ENCODE measurements at places on chromosomes 4 and X.
A peak's percentile ranks its signal among the peaks of the same experiment; 100 is the strongest.

- DNase-seq = peak; percentile 2
Measured at GRCh38 chrX:93422693-93423092, 250.7 kb downstream of the NAP1L3 start.

- no peak for DNase-seq
Measured at GRCh38 chrX:8366481-8366880, 98.1 kb upstream of the VCX3B start.

GRCh38 chr4:114780205-114780604 is 181.6 kb downstream of the UGT8 start:
- DNase-seq = peak; percentile 53

- no peak for DNase-seq
Measured at GRCh38 chr4:68288393-68288740, 42.9 kb upstream of the TMPRSS11B start.

DNA sequence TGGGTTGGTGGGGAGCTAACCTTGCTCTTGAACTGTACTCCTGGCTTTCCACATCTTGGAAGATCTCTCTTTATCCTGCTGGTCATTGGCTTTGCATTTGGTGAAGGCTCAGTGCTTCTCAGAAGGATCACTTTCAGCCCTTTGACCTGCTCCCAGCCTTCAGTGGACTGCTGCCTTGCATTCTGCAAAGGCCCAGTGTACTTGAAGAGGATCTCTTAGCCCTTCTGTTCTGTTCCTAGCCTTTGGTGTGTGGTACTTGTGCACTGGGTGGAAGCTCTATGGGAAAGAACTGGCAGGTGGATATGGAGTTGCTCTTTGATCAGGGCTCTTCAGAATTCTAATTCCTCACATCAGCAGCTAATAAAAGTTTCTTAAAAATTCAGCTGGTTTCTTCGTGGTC is 46.5 kb downstream of the FGF2 start:
- no peak for DNase-seq

DNA sequence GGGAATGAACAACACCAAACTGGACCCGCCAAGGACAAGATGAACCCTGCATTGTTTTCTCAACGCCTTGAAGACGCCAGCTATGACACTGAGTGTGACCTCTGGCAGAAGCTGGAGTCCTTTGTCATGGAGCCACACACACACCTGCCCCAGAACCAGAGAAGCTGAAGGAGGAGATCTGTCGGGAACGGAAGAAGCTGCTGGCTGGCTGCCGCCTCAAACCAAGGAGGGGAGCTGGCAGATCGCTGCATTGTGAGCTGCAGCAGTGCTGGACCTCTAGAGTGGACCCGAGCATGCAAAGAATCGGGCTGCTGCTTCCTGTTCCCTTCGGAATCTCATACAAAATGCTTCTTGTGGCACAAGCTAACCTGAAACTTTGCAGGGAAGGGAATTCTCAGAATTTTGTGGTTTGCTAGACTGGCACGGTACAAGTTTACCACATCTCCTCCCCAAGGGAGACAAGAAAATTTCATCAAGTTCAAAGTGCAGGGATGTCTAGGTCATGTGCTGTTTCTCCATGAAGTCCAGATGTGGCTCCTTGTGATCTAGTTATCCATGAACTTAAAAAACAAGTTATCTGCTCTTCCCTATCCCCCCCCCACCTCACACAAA is 23.4 kb upstream of the GLRB start:
- DNase-seq = no peak

DNA sequence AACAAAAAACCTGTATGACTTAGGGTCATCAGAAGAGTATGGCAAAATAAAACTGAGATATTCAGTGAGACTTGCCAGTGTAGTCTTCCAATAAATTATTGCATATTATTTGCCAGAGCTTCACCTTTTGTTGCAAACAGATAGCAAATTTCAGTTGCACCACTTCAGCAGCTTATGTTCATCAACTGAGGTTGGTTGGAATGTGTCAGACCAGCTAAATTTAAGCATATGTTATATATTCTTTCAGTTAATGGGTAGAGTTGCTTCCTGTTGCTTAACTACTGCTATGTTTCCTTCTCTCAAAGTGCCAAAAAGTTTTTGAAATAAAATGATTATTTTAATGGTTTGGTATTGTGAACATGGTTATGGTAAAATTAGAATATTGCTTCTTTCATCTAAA is 61.5 kb downstream of the GALNT7 start:
- no peak for DNase-seq

- DNase-seq = no peak
Measured at GRCh38 chr4:3254302-3255131, 5.6 kb downstream of the MSANTD1 start.

DNA sequence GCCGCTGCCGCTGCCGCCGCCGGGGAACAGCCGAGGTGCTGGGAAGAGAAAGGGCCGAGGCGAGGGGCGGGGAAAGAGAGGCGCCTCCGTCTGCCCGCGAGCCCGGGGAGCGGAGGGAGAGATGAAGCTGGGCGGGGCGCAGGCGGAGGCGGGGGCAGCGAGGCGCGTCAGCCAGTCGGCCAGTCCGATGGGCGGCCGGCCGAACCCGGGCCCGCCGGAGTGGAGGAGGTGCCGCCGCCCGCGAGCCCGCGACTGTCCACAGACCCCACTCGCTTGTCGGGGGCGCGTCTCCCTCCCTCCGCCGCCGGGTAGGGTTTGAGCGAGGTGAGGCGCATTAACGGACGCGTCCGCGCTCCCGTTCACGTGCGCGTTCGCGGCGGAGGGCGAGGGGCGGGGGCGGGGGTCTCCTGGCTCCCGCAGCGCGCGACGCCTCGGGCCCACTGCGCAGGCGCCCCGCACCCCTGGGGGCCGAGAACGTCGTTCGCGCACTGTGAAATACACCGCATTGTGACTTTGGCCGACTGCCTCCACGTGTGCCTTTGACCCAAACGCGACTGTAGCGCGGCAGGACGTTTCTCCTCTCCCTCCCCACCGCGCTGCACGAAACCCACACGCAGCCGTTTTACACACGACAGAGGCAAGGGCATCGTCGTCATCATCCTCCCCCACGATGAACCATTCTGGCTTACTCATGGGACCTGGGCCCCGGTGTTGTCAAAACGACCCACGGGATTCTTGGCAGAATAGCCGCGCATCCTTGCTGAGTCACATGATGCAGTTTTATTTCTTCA is at the start of gene NUDT11:
Gene NUDT11, minus strand, starts transcription at position 92 of the 791 bp plus-strand sequence. CDS start 148 bp downstream, outside the sequence.
- no peak for DNase-seq

GRCh38 chr4:146238107-146238506 is 23.8 kb downstream of the REELD1 start:
- DNase-seq = no peak

DNA sequence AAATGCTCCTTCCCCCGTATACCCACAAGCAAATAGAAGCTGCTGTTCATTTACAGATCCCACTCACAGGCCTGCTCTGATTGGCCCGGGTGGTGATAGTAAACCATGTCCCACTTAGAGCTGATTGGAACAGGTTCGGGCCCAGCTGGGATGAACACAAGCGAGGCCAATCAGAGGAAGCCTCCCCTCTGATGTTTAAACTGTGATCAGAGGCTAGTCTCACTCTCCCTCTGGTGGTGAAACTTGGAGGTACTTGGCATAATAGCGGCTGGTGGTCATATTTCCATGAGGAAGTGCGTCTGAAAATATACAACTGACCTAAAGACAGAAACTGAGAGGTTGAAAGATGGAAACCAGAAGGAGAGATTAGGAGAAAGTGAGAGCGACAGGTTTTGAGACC is 51.5 kb upstream of the TRPC3 start:
- DNase-seq = no peak

DNA sequence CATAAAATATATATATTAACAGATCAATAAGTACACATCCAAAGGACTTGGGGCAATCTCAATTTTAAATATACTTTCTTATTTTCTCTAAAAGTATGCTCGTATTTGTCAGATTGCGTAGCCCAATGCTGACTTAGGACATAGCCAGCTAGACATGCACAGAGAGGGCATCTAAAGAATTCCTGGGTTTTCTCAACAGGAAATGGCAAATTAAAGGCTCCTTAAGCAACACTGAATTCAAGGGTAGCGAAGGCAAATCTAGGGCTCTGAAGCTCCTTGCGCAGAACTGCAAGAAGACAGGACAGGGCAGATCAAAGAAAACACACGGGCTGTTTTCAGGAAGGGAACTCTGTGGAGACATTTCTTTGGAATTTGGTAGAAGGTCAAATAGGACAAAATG is 94.6 kb upstream of the FTHL17 start:
- no peak for DNase-seq

- DNase-seq = no peak
Measured at GRCh38 chr4:76296286-76296820, 10.2 kb upstream of the STBD1 start.

DNA sequence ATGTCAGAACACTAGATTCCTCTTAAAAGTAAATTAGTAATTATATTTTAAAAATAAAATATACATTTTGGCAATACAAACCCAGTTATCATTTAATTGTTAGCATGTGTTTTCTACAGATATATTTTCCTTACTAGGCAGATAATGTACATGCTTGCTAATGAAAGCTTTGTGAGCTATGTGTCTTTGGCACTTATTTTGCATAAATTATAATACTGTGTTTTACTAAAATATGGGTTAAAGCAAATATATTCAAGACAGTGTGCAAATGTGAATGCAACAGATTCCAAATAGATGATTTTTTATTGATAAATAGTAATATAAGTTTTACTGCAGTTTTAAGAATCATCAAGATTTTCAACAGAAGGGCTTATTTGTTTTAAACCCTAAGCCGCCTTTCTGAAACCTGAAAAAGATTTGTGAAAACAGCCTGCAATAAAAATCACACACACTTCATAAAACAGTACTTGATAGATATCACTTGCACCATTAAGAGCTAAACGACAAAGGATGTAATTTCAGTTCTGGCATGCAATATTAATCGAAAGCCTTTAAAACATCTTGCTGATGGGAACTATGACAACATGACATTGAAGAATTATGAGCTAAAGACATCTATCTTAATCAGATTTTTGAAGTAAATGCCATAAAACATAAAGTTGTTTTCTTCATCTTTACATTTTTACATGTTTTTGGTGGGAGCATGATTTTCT is 333.3 kb downstream of the DCTD start:
- DNase-seq = no peak

DNA sequence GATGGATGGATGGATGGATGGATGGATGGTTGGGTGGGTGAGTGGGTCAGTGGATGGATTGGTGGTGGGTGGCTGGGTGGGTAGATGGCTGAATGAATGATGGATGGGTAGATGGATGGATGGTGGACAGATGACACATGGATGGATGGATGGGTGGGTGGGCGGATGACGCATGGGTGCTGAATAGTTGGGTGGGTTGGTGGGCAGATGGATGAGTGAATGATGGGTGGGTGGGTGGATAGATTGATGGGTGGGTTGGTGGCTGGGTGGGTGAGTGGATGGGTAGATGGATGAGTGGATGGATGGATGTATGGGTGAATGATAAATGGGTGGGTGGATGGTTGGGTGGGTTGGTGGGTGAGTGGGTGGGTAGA is 69.9 kb upstream of the NKX1-1 start:
- no peak for DNase-seq

GRCh38 chr4:1249731-1250526 is 999 bp upstream of the CTBP1 start:
- no peak for DNase-seq

- no peak for DNase-seq
Measured at GRCh38 chr4:105357258-105357980, 116.4 kb downstream of the PPA2 start.

- DNase-seq = no peak
Measured at GRCh38 chrX:134868771-134869495, 121.9 kb upstream of the SMIM10 start.

- DNase-seq = no peak
Measured at GRCh38 chr4:101037249-101037648, 310.1 kb downstream of the PPP3CA start.

GRCh38 chrX:46236411-46236810 is 308.8 kb downstream of the ZNF674 start:
- no peak for DNase-seq

GRCh38 chr4:79980448-79980847 is 92.6 kb downstream of the ANTXR2 start:
- no peak for DNase-seq

GRCh38 chr4:166594326-166594946 is 639.9 kb downstream of the SPOCK3 start:
- peak; percentile 62 for DNase-seq

- no peak for DNase-seq
Measured at GRCh38 chrX:148914783-148915182, 414.4 kb downstream of the AFF2 start.

Measured in NCI-H1436 (cell line).